ENCODE measurements at places on chromosomes 5 and 9.
A peak's percentile ranks its signal among the peaks of the same experiment; 100 is the strongest.

- DNase-seq = no peak
Observed at GRCh38 chr5:109558364-109558763, 131.4 kb upstream of the MAN2A1 start.

DNA sequence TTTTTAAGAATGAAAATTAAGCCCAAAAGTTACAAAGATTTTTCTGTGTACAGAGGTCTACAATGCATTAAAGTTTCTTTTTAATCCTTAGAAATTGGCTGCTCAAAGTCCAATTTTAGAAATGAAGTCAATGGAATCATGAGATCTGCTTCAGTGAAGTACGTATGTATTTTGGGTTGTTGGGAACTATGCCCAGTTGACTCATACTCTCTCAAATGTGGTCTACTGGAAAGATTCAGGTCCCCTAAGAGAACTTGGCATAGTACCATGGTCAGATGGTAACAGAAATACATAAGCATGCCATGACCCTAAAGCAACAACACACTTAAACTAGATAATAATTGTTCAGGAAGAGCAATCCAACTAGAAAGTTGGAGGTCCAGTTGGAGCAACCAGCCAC lies 23.0 kb downstream of the FBLL1 start:
- no peak for DNase-seq

- no peak for DNase-seq
Observed at GRCh38 chr5:122120493-122120892, 8.9 kb upstream of the ZNF474 start.

- no peak for DNase-seq
Observed at GRCh38 chr5:177505075-177505474, 4.6 kb downstream of the DOK3 start.

DNA sequence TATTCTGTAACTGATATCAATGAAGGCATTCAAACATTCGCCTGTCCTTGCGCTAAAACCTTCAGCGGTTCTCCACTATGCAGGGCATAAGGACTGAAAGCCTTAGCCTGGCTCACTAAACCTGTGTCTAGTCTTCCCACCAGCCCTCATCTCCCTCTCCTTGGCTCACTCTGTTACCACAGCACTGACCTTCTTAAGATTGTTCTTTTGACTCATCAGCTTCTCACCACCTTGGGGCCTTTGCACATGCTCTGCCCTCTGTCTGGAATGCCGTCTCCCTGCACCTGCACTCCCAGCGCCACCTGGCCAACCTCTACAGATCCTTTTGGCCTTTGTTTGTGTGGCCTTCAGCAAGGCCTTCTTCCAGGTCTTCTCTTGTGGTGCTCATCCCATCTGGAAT lies 131.8 kb upstream of the IER5L start:
- no peak for DNase-seq

- DNase-seq = no peak
Observed at GRCh38 chr5:174317256-174317894, 271.9 kb downstream of the NSG2 start.

- no peak for DNase-seq
Observed at GRCh38 chr5:151570512-151571269, 20.4 kb downstream of the FAT2 start.

DNA sequence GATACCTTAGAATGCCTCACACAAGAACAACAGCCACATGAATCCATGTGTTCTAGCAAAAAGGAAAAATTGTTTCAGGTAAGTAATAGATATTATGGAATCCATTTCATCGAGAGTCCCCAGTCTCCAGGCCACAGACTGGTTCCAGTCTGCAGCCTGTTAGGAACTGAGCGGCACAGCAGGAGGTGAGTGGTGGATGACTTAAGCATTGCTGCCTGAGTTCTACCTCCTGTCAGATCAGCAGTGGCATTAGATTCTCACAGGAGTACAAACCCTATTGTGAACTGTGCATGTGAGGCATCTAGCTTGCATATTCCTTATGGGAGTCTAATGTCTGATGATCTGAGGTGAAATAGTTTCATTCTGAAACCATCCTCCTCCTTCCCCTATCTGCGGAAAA lies 207.0 kb downstream of the CSNK1G3 start:
- no peak for DNase-seq

GRCh38 chr5:60677850-60678664 lies 21.9 kb downstream of the DEPDC1B start:
- peak; percentile 9 for DNase-seq

- DNase-seq = no peak
Observed at GRCh38 chr5:69268899-69269298, 34.2 kb downstream of the CDK7 start.

Data from NCI-H1436 (cell line).